Breast epithelium (tissue), 4 donors: ENCODE measurements at places on chromosomes 12 and 14.

GRCh38 chr12:111773801-111774551 lies 7.2 kb downstream of the ALDH2 start:
- DNase-seq: peak; percentile 66

DNA sequence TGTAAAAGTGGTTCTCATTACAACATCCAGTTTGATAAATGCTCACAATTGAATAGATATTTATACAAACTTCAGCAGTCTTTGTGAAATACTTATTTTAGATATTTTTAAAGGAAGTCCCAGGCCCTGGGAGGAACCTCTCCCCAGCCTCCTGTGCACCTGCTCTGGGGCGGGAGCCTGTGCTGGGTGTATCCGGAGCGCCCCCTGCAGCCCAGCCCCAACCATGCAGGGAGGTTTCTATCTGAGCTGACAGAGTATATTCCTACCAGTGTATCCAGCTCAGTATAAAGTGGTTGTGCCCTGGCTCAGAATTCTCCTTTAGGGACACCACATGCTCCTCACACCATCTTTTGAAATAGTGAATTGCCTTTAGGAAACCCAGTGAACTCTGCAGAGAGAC lies 851.8 kb downstream of the TMEM121 start:
- no peak for DNase-seq

GRCh38 chr14:85963486-85963885 lies 433.5 kb downstream of the FLRT2 start:
- no peak for DNase-seq

GRCh38 chr12:104064842-104065427 lies 604 bp downstream of the HCFC2 start:
- no peak for DNase-seq

DNA sequence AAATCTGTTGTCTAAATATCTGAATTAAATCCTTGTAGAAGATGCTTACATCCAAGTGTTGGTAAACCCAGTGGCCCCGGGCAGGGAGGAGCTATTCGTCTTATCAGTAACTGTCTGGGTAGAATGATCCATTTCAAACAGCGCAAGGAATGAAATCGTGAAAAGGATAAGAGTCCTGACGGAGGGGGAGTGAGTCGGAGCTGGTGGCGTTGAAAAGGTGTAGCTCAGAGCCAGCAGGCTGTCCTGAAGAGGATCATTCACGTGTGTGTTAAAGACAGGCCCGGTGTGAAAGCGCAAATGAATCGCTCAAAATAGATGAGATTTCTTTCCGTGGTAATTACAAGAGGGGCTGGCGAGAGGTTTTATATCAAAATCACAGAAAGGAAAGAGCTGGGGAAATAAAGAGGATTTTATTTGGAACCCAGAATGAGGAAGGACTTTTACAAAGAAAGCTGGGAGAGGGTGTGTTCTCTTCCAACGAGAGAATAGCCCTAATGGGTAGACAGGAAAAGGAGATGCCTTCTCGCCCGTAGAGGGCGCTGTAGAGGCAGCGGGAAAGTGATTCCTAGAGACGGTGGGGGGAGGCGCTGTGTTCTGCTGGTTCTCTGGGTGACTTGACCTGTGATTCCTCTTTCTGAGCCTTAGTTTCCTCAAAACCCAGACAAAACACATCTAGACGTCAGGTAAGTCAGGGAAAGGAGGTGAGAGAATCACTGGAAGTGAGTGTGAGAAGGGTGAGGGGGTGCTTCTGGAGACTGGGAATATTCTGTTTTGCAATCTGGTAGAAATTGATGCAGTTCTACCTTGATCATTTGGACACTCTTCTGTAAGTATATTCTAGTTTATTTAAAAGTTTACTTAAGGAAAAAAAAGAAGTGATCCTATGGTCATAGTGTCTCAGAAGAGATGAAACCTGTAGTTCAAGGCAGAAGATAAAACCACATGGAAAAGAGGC lies 39.3 kb downstream of the SRRM4 start:
- DNase-seq: no peak

- DNase-seq: no peak
Measured at GRCh38 chr12:123894823-123895345, 77.7 kb downstream of the CCDC92 start.

DNA sequence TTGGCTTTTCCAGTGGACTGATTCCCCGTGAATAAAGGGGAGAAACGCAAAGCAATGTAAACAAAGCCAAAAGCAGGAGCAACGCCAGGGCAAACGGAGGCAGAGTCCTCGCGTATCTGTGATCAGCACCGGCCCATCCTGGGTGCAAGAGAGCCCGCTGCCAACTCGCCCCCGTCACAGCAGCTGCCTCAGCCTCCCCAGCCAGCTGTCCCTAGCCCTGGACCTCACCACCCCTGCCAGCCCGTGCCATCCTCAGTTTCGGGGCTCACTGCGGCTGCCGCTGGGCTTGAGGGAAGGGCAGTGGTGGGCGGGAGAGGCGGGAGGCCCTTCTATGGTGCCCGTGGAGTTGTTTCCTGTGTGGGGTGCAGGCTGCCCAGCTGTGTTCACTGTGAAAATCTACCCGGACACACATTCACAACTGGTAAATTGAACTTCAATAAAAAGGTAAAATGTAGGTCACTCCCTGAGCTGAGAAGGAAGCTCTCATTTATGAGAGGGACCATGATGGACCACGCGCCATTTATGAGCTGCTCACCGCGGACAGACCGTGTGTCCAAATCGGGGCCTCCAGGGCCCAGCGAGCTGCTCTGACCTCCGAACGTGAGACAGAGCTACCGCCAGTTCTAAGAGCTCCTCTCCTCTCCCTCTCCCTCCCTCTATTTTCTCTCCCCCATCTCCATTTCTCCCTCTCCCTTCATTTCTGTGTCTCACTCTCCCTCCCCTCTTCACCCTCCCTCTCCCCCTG lies 330.5 kb upstream of the SFSWAP start:
- DNase-seq: no peak

DNA sequence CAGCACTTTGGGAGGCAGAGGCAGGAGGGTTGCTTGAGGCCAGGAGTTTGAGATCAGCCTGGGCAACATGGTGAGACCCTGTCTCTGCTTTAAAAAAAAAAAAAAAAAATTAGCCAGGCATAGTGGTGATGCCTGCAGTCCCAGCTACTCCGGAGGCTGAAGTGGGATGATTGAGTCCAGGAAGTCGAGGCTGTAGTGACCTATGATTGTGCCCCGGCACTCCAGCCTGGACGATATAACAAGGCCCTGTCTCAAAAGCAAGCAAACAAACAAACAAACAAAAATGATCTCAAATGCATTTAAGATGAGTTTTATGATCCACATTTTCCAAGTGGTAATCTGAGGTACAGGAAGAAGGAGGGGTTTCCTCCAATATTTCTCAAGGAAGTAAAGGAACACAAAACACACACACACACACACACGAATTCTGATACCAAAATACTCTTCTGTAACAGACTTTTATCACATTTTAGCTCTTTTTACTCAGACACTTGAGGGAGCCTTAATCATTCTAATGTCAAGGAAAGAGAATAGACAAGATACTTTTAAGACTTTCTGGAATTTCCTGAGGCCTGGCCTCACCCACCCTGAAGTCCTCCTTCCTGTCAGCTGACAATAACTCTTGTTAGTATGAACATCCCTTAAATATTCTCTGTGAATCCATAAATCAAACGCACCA lies 44.4 kb upstream of the CERS5 start:
- DNase-seq: no peak

DNA sequence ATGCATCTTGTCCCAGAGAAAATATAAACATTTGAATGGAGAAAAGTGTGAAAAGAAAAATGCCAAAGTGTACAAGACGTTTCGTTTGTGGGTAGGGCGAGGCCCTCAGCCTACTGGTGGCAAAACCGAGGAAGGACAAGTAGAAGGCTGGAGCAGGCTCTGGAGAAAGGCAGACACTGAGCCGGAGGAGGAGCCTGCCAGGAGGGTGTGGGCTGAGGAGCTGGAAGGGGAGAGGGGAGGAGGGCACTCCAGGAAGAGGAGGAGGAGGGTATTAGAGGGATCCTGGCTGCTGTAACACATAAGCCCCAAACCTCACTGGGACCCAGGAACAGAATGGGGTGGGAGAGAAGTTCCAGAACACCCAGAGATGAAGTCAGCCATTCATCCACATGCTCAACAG lies 47.7 kb downstream of the CLMN start:
- DNase-seq: peak; percentile 7

GRCh38 chr14:104197449-104198247 lies 59.3 kb downstream of the KIF26A start:
- DNase-seq: no peak

GRCh38 chr12:96157427-96157826 lies 36.7 kb upstream of the ELK3 start:
- no peak for DNase-seq

GRCh38 chr14:92987713-92988510 lies 65.0 kb downstream of the CHGA start:
- no peak for DNase-seq

GRCh38 chr12:89703768-89704167 lies 4.9 kb downstream of the ATP2B1 start:
- DNase-seq: no peak

DNA sequence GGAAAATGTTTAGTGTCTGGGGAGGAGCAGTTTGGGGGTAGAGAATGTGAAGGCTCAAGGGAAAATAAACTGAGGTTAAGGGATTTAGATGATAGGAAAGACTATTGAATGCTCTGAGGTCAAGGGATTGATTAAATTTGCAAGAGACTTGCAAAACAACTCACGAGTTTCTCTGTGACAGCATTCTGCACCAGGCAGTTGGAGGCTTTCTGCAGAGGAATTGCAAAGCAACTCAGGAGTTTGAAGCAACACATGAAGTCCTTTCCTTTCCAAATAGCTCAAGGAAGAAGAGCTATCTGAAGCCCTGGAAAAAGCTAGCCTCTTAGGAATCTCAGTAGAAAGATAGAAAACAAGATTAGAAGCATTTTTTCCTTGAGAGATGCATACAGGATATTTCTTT lies 23.9 kb downstream of the SLC7A8 start:
- DNase-seq: no peak

- DNase-seq: no peak
Measured at GRCh38 chr14:55138091-55138490, 9.0 kb downstream of the LGALS3 start.

GRCh38 chr12:107929436-107929835 lies 154.9 kb downstream of the ASCL4 start:
- no peak for DNase-seq

GRCh38 chr12:44002607-44003006 lies 166.7 kb downstream of the TMEM117 start:
- no peak for DNase-seq

DNA sequence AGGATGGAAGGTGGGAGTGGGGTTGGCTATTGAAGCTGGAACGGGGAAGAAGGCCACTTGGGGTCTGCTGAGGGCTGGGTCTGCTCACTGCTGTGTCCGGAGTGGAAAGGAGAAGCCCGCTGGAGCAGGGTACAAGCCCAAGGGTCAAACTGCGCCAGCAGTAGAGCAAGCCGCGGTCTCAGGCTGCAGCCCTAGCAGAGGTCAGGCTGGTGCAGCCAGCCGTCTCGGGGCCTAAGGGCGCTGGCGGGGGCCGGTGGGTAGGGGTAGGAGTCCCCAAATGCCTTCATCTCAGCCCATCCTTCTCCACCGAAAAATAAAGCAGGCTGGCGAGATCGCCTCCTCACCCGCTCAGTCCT lies 718 bp upstream of the JDP2 start:
- no peak for DNase-seq

DNA sequence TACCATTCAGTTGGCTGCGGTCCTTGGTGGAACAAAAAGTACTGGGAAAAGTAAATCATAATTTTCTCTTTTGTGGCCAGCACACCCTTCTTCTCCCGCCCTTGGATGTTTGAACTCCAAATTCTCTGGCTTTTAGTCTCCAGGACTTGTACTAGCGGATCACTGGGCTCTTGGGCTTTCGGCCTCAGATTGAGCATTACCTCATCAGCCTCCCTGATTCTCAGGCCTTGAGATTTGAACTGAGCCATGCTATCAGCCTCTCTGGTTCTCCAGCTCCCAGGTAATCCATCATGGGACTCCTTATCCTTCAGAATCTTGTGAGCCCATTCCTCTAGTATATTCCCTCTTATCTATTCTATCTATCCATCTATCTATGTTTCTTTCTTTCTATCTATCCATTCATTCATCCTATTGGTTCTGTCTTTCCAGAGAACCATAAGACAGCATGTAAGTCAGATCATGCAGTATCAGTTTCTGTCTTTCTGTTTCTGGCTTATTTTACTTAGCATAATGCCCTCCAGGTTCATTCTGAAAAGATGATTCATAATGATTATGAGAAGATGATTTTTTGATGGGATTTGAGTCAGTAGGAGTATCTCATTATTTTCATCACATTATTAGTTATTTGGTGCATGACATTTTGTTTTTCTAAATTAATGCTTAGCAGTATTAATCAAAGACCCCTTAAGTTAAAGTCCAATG lies 814.9 kb downstream of the LRFN5 start:
- DNase-seq: no peak

GRCh38 chr12:24489939-24490338 lies 459.0 kb downstream of the BCAT1 start:
- no peak for DNase-seq

- no peak for DNase-seq
Measured at GRCh38 chr12:30015631-30016337, 232.0 kb upstream of the TMTC1 start.

GRCh38 chr14:71341156-71341555 lies 433.9 kb downstream of the PCNX1 start:
- no peak for DNase-seq

DNA sequence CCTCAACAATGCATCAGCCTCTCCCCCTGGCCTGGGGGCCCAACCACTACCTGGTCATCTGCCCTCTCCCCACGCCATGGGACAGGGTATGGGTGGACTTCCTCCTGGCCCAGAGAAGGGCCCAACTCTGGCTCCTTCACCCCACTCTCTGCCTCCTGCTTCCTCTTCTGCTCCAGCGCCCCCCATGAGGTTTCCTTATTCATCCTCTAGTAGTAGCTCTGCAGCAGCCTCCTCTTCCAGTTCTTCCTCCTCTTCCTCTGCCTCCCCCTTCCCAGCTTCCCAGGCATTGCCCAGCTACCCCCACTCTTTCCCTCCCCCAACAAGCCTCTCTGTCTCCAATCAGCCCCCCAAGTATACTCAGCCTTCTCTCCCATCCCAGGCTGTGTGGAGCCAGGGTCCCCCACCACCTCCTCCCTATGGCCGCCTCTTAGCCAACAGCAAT lies 7.4 kb upstream of the RNU7-1 start:
- no peak for DNase-seq

DNA sequence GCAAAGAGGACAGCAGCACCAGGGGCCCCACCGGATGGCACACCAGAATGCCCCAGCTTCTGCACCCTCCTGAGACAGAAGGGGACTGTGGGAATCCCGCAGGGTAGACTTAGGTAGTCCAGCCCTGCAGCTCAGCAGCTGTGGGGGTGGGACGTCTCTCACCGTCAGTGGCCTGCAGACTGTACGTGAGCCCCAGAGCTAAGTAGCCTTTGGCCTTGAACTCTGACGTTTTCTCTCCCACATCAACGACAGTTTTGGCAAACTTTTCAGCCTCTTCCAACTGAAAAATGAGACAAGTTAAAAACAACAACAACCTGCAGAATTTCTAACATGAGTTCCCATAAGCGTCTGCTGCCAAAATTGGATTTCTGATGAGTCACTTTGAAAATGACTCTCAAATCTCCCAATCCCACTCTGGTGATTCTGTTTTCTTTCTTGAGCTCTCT lies 161.4 kb downstream of the TTC7B start:
- DNase-seq: no peak

- DNase-seq: no peak
Measured at GRCh38 chr14:86357119-86357518, 827.2 kb downstream of the FLRT2 start.
